Stimulated activated CD4-positive, alpha-beta T cell treated with anti-CD3 and anti-CD28 coated beads, TNF-alpha, amount 100 ng/mL, for 4 hours (primary cell): ENCODE measurements at places on chromosomes 7 and 10.

GRCh38 chr10:91796331-91797047 lies 1.7 kb upstream of the TNKS2 start:
- peak; percentile 18 for DNase-seq

DNA sequence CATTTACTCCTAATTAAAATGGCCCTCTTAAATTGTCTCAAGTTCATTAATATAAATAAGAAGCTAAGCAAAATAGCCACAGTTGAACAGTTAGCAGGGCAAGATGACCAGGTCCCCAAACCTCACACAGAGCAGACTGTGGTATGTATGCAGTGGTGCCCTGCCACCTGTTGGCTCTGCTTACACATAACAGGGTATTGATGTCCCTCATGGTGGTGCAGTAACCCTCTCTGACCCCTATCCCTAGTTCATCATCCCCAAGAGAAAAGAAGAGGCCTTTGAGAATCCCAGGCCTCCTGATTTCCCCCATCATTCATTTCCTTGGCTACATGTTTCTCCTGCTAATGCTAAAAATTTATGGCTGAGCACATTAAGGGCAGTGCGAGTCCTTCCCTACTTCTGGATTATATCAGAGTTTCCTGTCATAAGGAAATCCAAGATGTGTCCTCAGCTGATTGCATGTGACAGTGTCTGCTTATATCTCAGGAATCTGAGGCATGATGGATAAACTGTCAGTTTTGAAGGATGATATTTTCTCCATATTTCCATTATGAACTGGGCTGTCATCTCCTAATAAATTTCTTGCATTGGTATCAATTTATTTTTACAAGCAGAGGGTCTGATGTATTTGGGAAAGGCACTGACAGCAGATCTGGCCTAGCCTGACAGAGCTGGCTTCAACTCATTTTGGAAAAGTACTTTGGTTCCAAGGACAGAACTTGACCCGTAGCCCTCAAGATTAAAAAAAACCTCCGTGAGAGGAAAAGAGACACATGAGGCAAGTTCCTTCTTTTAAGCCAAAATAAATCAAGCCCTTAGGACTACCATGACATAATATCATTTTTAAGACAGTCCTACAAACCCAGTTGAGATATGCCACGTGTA lies 880.6 kb downstream of the LRMDA start:
- DNase-seq = no peak

- no peak for DNase-seq
Measured at GRCh38 chr10:44143556-44143955, 241.3 kb downstream of the CXCL12 start.

GRCh38 chr10:111078505-111079185 lies 1.8 kb downstream of the ADRA2A start:
- DNase-seq = no peak

DNA sequence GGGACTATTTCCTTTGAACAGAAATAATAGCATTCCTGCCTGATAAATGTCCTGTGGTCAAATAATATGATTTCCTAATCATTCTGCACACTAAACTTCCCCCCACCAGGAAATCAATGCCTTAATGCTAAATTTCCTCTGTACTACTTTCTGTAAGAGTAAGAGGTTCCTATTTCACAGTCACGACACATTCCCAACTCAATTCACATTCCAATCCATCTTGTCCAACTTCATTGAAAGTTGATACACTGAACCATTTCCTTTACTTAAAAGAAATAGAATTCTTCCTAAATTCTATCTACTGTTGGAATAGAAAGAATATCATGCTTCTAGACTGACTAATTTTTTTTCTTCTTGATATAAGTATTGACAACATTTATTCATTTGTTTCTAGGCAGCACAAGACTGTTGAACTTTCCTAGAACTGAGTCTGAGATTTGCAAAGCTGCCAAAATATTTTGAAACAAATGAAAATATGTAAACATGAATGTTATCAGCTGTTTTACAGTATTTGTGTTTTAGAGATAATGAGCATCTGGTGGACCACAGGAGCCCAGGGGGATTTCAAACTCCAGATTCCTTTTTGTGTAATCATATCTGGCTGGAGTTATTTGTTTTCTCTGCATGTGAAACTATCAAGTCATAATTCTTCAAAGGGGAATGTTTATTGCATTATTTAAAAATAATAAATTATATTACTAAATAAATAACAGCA lies 121.5 kb downstream of the TPST1 start:
- no peak for DNase-seq
